Amniotic epithelial cell (primary cell): ENCODE measurements at places on chromosomes 7 and 10.

- peak; percentile 37 for DNase-seq
These were observed 39.5 kb downstream of the CPED1 start for GRCh38 chr7:121027761-121028669.

- DNase-seq: peak; percentile 90
These were observed 35.1 kb downstream of the DNAJB12 start for GRCh38 chr10:72319416-72320254.

- no peak for DNase-seq
These were observed 84.9 kb upstream of the SEC61G start for GRCh38 chr7:54843841-54844355.

GRCh38 chr10:8350250-8350967 lies 295.9 kb downstream of the GATA3 start:
- DNase-seq: peak; percentile 88

DNA sequence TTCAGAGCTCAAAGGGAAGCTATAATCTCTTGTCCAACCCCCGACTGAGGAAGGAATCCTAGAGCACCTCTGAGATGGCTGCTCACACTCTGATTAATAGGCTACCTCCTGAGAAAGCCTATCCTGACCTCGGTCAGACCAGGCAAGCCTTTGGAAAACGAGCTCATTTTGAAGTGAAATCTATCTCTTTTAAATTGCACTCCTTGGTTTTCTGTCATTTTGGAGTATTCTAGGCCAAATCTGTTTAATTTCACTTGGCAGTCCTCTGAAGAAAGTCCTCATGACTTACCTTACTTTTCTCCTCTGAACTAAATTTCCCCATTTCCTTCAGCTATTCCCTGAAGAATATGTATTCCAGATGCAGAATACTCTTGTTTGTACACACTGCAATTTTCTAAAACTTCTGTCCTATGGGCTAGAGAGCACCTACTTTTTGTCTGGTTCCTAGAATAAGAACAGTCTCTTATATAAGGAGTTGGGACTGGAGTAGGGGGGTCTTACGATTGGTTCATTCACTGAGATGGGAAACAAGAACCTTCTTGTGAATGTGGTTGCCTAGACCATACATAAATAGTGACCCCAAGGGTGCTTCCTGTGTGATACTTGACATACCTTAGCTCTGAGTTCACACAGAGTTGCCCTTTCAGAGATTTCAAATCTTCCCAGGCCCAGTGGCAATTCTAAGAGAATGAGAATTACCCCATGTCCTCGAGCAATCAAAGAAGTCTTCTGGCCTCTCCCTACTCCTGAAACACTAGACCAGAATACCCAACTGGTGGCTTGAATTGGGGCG lies 31.9 kb upstream of the HPS1 start:
- DNase-seq: peak; percentile 33
